ENCODE measurements at places on chromosomes 5 and 9. TPM values are rescaled to one million over a fixed set of nuclear protein-coding genes. Genes with fewer than 3 reads are reported as not detected.

DNA sequence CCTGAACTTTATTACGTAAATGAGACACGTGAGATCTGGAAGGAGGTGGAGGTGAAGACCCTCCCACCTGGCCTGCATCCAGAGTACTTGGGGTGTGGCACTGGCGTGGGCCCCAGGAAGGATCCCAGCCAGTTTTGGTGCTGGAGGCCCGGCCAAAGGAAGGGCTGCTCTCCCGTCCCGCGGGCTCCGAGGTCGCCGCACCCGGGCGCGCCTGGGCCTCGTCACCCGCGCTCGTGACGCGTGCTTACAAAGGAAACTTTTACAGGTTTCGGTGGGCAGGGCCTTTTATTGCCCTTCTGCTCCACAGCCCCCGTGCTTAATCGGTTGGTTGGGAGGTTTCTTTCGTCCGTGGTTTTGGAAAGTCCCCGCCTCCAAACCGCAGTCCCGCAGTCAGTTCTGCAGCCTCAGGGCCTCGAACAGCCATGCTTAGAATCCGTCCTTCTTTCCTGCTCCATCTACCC is 29.2 kb downstream of the CDKN2A start:
- H3K27ac ChIP-seq: no peak overlapping the region
- no peaks in the 10 kb centered on the region for H3K4me1 ChIP-seq
- H3K36me3 ChIP-seq: no peaks in the 10 kb centered on the region
- H3K4me3 ChIP-seq: no peak overlapping the region
- no peaks in the 10 kb centered on the region for H3K27me3 ChIP-seq

- no peaks in the 10 kb centered on the region for H3K36me3 ChIP-seq
- H3K4me3 ChIP-seq: no peak overlapping the region
- H3K4me1 ChIP-seq: no peaks in the 10 kb centered on the region
- no peak overlapping the region for H3K27ac ChIP-seq
- DNase-seq: no peak
Measured at GRCh38 chr9:107541523-107541922, 52.0 kb upstream of the KLF4 start.

GRCh38 chr9:90940280-90940679 is 138.7 kb downstream of the SYK start:
- peaks cover 9% of the 10 kb centered on the region for H3K27me3 ChIP-seq
- no peak overlapping the region for H3K27ac ChIP-seq
- DNase-seq: no peak
- H3K4me3 ChIP-seq: no peak overlapping the region

The PCDHGC3 gene
- total RNA-seq: 103 TPM

The SPINK4 gene
- not detected for total RNA-seq

DNA sequence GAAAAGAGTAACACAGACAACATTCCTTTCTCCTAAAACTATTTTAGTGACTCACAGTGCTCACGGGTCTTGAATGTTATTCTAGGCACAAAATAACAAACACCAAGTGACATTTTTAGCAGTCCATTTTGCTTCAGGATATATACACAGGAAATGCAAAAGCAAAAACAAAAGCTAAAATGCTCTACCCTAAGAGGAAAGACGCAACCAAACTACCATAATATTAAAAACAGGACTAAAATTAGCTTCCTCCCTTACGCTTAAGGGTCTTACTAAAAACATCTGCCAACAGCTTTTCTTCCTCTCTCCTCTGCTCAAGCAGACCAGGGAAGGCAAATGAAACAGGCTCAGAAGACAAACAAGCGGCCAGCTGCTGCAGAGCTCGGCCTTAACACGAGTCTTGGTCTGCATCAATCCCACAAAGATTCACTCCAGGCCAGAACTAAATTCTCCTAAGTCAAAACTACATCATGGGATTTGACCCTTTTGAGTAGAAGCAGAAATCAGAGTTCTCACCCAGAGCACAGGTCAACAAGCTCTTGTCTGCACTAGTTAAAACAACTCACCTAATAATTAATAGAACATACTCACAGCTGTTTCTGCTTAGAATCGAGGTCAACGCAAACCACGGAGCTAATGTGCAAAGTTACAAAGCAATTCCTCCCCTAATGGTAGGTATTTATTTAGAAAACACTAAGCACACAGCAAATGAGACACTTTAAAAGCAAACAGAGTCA is 62.3 kb downstream of the RAPGEF1 start:
- DNase-seq: no peak
- H3K27me3 ChIP-seq: no peaks in the 10 kb centered on the region
- peak overlapping the region; percentile 9 for H3K27ac ChIP-seq
- peaks cover 69% of the 10 kb centered on the region for H3K4me1 ChIP-seq

DNA sequence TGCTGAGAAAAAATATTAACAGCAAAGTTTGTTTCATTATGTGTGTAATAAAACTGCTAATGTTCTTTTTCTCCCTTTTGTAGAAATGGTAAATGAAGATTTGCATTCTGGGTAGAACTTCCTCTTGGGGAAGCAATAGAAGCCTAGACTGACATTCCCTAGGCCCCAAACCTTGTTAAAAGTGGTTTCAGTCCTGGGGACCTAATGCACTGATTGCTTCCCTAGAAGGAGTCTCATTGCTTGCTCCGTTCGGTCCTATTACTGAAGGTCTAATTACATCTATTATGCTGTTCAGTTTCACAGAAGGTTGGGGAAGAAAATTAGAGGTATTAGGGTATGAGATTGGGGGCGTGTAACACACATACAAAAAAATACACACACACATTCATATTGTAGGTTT is 893.8 kb downstream of the TLE4 start:
- no peaks in the 10 kb centered on the region for H3K36me3 ChIP-seq
- DNase-seq: no peak
- no peak overlapping the region for H3K27ac ChIP-seq
- H3K4me1 ChIP-seq: no peaks in the 10 kb centered on the region
- no peaks in the 10 kb centered on the region for H3K27me3 ChIP-seq

The CDX1 gene
- total RNA-seq: not detected

The TRPM3 gene
- total RNA-seq: not detected

- H3K27me3 ChIP-seq: no peaks in the 10 kb centered on the region
- H3K4me1 ChIP-seq: no peaks in the 10 kb centered on the region
- no peak overlapping the region for H3K4me3 ChIP-seq
- no peak for DNase-seq
Measured at GRCh38 chr5:92885950-92886349, 695.1 kb downstream of the NR2F1-AS1 start.

DNA sequence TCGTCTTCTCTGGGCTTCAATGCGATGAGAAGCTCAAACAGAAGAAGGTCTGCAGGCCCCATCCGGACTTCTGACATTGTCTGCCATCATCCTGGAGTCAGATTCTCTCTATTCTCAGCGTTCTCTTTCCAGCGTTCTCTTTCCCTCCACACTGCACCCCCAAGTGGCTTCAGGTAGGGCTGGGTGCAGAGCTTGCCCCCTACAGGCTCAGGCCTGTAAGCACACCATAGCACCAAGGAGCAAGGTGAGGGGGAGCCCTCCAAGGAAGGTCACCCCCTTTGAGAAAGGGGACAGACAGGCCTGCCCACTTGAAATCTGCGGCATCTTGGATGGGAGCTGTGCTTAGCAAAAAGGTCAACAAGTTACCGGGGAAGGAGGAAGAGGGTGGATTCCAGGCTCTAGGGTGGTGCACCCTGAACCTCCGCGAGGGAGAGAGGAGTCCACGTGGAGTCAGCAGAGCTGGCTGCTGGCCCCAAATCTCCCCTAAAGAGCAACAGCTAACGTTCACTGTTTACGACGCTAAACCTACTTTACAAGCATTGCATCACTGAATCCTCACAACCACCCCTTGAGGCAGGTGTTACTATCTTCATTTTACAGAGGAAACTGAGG is 27.5 kb downstream of the GPX3 start:
- no peaks in the 10 kb centered on the region for H3K36me3 ChIP-seq
- H3K27ac ChIP-seq: no peak overlapping the region
- no peaks in the 10 kb centered on the region for H3K27me3 ChIP-seq
- H3K4me3 ChIP-seq: no peak overlapping the region

The CCL19 gene
- not detected for total RNA-seq

The LPAR1 gene
- total RNA-seq: 29.0 TPM

DNA sequence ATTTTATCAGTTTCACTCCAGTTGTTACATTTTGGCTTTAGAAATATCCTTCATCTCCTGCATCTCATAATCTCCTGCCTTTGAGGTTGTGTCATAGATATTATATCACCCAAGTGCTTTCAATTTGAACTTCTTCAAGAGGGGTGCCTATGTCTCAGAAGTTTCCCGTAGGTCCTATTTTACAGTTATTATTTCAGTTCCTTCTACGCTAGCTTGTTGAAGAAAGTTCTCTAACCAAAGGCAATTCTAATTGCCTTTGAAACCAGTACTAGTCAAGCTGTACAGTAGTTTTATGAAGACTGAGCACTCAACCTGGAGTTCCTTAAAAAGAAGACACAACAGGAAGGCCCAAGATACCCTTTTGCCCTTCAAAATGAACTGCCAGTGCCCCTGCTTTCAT is 116.4 kb downstream of the ZCCHC7 start:
- H3K4me1 ChIP-seq: peaks cover 23% of the 10 kb centered on the region
- H3K36me3 ChIP-seq: no peaks in the 10 kb centered on the region
- no peak overlapping the region for H3K4me3 ChIP-seq
- no peak for DNase-seq

GRCh38 chr9:116365056-116365471 is 211.5 kb downstream of the PAPPA start:
- peaks cover 83% of the 10 kb centered on the region for H3K36me3 ChIP-seq
- no peak overlapping the region for H3K4me3 ChIP-seq
- DNase-seq: peak; percentile 83
- peaks cover 21% of the 10 kb centered on the region for H3K4me1 ChIP-seq

GRCh38 chr9:130786526-130786925 is 48.5 kb upstream of the ABL1 start:
- DNase-seq: no peak
- H3K27ac ChIP-seq: no peak overlapping the region
- no peaks in the 10 kb centered on the region for H3K27me3 ChIP-seq
- H3K4me3 ChIP-seq: no peak overlapping the region

GRCh38 chr5:157390551-157391297 is 69.3 kb upstream of the NIPAL4 start:
- no peaks in the 10 kb centered on the region for H3K36me3 ChIP-seq
- H3K4me3 ChIP-seq: no peak overlapping the region
- no peak for DNase-seq
- no peaks in the 10 kb centered on the region for H3K27me3 ChIP-seq
- no peak overlapping the region for H3K27ac ChIP-seq
- H3K4me1 ChIP-seq: peaks cover 24% of the 10 kb centered on the region

- no peaks in the 10 kb centered on the region for H3K36me3 ChIP-seq
- no peaks in the 10 kb centered on the region for H3K27me3 ChIP-seq
- no peak overlapping the region for H3K4me3 ChIP-seq
- no peak for DNase-seq
- no peak overlapping the region for H3K27ac ChIP-seq
Measured at GRCh38 chr5:96957254-96958049, 21.6 kb downstream of the LNPEP start.

The STKLD1 gene
- 0.52 TPM for total RNA-seq

The DPYSL3 gene
- total RNA-seq: 24.8 TPM

DNA sequence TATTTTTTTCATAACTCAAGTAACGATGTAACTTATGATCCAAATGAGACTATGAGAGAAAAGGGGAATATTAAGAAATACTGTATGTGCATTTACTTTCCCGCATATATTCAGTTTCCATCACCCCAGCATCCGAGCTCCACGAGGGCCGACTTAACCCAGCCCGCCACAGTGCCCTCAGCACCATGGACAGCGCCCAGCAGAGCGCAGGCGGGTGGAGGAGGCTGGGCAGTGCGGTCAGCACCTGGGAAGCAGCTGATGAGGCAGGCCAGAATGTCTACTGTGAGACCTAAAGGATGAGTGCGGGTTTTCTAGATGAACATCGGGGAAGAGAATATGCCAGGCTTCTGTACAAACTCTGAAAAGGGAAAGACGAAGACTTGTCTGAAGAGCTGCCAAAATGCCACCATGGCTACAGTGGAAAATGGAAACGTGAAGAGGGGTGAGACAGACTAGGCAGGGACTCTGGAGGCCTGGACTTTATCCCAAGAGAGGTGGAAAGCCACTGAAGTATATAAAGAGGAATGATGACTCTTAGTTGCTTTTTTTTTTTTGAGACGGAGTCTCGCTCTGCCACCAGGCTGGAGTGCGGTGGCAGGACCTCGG is 34.5 kb upstream of the MED27 start:
- H3K27ac ChIP-seq: no peak overlapping the region
- peak; percentile 53 for DNase-seq
- no peaks in the 10 kb centered on the region for H3K36me3 ChIP-seq
- H3K27me3 ChIP-seq: peaks cover 73% of the 10 kb centered on the region

DNA sequence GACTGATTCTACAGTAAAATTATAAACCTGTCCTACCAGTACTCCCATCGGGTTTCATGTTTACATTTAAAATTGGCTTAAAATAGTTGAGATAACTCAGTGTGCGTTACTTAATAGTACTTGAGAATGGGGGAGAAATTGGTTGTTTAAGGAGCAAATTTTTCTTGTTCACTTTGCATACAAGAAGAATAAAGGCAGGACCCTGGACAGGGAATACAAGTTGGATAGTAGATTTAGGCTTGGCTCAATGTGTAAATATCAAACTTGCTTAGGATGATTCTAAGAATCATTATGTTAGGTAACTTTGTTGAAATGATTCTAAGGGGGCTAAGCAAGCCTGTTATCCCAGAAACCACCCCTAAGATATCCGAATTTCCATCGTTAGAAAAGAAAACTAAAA is 448.4 kb upstream of the TLE4 start:
- no peak overlapping the region for H3K4me3 ChIP-seq
- H3K4me1 ChIP-seq: no peaks in the 10 kb centered on the region
- DNase-seq: no peak
- no peaks in the 10 kb centered on the region for H3K36me3 ChIP-seq

DNA sequence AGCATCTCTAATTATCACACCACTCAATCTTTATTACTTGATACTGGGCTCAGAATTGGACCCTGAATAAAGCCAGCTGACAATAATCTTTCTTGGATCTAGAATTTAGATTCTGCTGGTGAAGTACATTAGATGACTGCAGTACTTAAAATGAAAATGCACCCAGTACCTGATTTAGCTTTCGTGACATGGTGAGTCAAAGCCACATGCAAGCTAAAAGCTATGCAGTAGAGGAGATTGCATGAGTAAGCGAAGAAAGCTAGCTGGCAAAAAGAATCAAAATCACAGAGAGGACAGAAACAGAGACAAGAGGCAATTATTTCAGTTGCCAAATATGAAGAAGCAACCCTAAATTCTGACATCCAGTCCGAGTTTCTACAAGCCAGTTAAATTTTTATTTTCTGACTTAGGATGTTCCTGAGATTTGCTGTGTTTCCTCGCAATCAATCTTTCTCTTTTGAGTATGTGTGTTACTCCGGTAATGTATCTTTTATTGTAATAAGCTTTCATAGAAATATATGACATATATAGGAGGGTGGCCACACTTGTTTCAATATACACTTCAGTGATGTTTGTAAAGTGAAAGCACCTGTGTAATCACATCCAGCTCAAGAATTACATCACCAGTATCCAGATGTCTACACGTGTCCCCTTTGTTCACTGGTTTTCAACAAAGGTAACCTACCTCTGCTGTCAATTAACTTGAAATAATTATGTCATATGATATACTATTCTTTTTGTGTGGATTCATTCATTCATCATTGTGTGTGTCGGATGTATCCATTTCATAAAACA is 101.7 kb downstream of the CDH18 start:
- no peak overlapping the region for H3K4me3 ChIP-seq
- H3K36me3 ChIP-seq: no peaks in the 10 kb centered on the region
- H3K4me1 ChIP-seq: no peaks in the 10 kb centered on the region
- no peak overlapping the region for H3K27ac ChIP-seq
- no peak for DNase-seq

- DNase-seq: no peak
- H3K4me1 ChIP-seq: peaks cover 8% of the 10 kb centered on the region
- H3K36me3 ChIP-seq: no peaks in the 10 kb centered on the region
- H3K4me3 ChIP-seq: peak overlapping the region; percentile 42
- H3K27me3 ChIP-seq: peaks cover 53% of the 10 kb centered on the region
- H3K27ac ChIP-seq: no peak overlapping the region
Measured at GRCh38 chr5:120464627-120465435, 731 bp downstream of the PRR16 start.

Measured in A673 (cell line).